ENCODE measurements at places on chromosomes 2 and 18. TPM values are rescaled to one million over a fixed set of nuclear protein-coding genes. Genes with fewer than 3 reads are reported as not detected.

DNA sequence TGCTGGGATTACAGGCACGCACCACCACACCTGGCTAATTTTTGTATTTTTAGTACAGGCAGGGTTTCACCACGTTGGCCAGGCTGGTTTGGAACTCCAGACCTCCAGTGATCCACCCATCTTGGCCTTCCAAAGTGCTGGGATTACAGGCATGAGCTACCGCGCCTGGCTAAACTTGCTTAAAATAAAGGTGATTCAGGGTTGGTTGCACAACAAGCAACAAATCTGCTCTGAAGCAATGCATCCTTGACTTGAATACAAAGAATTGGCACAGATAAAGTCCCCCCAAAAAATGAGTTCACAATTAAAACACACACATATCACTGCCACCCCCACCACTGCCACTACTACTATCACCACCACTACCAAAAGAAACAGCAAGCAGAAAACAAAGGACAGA, 34.9 kb downstream of the CCDC88A start:
- no peak for DNase-seq

DNA sequence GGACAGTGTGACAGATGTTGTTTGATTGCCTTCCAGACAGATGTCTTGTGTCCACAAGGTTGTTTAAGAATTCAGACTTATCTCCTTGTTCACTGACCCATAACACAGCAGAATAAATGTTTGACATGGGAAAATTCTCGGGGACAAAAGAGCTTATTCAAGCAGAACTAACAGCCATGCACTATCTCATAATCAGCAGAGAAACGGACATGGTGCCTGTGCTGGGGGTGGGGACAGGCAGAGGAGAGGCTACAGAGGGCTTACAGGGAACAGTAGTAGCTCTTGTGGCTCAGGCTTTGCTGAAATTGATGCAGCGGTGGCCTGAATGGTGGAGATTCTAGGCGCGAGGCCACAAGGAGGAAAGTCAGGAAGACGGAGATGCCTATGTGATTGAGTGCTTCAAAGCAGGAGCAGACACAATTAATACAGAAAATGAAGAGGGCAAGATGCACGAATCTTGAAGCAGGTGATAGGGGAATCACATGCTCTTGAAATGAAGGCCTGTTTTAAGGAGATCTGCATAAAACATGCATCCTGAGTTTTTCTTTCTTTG, 62.0 kb upstream of the CAB39 start:
- no peak for DNase-seq

DNA sequence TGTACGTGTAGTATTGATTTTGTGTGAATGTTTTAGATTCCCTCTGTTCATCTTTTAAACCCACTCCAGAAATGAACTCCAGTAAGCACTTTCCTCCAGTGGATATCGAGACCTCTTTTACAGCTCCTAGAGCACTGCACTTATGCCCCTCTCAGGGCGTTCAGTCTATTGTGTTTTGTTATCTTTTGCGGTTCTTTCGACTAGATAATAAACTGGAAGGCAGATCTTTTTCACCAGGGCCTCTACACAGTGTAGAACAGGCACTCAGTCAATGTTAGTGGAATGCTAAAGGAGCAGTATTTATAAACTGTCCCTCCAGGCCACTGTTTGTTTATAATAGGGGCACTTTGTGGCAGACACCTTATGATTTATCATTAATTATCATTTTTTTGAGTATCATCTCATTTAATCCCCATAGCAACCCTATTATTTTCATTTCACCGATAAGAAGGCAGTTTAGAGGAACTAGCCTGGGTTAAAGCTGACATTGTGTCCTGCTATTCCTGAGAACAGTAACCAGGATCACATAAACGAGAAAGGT, 742 bp upstream of the SOS1 start:
- no peak for DNase-seq

DNA sequence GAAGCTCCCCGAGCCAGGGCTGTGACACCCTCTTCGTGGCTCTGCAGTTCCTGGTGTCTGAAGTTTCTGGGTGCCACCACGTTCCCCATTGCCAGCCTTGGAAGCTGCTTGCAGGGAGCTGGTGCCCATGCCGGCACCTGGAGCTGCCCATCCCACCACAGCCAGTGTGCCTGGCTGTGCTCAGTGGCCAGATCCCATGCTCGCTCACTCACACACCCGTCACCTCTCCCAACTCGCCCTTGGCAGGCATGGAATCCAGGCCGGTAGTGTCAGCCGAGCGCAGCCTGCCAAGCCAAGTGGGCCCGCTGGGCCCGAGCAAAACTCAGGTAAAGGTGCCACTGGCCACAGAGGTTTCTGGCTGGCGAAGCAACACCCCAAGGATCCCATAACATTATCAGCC, 370.2 kb downstream of the PTPRM start:
- no peak for DNase-seq

The ERBB4 gene
- 0.90 TPM for polyA plus RNA-seq

The DSG4 gene
- polyA plus RNA-seq: not detected

Data from right lung (tissue), 10 donors.